ENCODE measurements at places on chromosomes 3 and 15.

- DNase-seq: no peak
Measured at GRCh38 chr3:179452176-179452564, 900 bp upstream of the GNB4 start.

- no peak for DNase-seq
Measured at GRCh38 chr15:31606931-31607497, 280.4 kb downstream of the KLF13 start.

DNA sequence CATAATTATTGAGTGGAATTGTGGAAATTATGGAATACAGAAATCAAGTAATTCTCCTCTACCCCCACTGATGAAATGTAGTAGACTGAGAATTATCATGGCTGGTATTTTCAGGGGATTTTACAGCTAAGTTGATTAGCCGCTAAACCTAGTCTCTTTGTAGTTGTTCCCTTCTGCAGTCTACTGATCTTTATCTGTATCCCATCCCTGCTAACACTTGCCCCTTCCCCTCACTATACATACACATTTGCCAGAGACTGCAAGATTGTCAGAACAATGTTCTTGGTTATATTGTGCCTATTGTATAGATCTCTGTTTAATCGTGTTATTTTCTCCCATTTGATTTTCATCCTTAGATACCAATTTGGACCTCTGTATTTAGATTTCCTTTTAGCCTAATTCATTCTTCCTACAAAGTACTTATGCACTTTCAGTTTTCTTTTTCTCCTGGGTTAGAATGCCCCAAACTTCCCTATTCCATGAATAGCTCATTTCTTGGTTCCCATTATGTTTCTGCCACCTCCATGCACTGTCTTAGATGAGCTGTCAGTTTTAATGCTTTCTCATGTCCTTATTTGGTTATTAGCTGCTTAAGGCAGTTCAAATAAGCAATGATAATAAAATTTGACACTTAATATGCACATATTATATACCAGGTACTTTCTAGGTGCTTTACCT is 86.9 kb downstream of the CDIN1 start:
- peak; percentile 68 for DNase-seq

- no peak for DNase-seq
Measured at GRCh38 chr3:172709774-172710663, 848 bp downstream of the NCEH1 start.

- no peak for DNase-seq
Measured at GRCh38 chr3:79148786-79149185, 619.0 kb downstream of the ROBO1 start.

GRCh38 chr3:182115328-182116015 is 403.7 kb downstream of the SOX2 start:
- DNase-seq: no peak

GRCh38 chr3:46467562-46467961 is 2.9 kb upstream of the LTF start:
- no peak for DNase-seq

All from MV-4-11 (cell line).